NCI-H510A (cell line): ENCODE measurements at places on chromosomes 12 and 14.

DNA sequence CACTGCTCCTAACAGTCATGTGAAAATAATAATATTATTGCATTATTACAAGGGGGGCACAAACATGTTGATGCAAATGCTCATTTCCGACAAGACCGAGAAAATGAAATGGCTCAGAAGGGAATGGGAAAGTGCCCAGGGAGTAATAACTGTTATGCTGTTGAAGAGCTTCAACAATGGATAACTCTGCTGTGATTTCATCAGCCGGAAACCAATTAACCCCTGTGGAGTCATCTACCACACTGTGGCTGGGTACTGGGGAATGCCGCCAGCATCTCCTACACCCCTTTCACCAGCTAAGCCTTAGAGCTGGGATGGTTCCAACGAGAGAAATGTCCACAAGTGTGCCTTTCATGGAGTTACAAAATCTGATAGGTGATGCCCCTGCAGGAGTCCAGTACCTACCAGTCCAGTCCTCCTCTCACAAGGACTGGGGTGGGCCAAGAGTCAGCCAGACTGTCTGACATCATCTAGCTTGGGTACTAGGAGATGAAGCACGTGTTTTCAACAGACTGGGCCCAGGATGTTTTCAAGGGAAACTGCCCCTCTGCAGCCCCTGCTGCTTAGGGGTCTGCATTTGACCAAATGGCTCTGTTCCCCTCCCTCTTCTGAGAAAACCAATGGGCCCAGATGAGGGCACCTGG, 509.3 kb upstream of the CCDC196 start:
- DNase-seq = no peak

GRCh38 chr12:66624806-66625205, 54.1 kb downstream of the GRIP1 start:
- DNase-seq = no peak

- no peak for DNase-seq
Observed at GRCh38 chr14:37615582-37616289, 20.3 kb downstream of the TTC6 start.

DNA sequence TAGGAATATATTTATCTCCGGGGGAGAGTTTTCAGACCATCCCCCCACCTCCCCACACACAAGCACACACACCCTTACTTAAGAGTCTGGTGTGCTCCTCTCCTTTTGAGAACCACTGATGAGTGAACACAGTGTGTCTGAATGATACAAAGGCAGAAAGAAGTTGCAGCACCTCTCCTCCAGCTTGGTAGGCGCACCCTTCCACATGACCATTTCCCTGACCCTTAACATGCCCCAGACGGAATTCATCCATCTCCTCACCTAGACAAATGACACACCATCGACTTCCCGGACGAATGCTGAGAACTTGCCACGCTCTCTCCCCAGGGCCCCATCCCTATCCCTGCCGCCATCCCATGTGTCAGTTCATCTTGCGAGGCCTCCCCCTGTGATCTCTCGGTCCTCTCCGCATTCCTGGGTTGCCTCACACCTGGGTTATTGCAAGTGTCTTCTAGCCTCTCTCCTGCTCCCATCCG, 3.9 kb downstream of the TNFRSF1A start:
- DNase-seq = no peak

- no peak for DNase-seq
Observed at GRCh38 chr14:92625213-92625612, 111.6 kb downstream of the RIN3 start.

- no peak for DNase-seq
Observed at GRCh38 chr12:29578731-29579130, 81.2 kb upstream of the OVCH1 start.

DNA sequence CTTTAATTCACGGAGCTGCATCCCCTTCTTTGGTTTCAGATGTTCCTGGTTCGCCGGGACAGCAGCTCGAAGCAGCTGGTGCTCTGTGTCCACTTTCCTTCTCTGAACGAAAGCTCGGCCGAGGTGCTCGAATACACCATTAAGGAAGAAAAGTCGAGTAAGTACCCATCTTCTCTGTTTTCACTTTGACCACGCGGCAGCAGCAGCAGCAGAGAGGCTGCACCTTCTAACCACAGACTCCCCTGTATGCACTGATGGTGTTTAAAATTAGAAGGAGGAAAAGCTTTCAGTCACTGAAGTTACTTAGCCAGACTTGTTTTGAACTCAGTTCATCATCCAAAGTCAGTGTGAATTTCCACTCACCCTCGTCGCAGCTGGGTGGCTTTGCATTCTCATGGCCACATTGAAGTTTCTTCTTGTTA, 63.8 kb downstream of the RIN3 start:
- no peak for DNase-seq

GRCh38 chr14:59836116-59836515, 34.5 kb downstream of the RTN1 start:
- DNase-seq = no peak

- no peak for DNase-seq
Observed at GRCh38 chr14:52119030-52119429, 50.2 kb upstream of the NID2 start.

DNA sequence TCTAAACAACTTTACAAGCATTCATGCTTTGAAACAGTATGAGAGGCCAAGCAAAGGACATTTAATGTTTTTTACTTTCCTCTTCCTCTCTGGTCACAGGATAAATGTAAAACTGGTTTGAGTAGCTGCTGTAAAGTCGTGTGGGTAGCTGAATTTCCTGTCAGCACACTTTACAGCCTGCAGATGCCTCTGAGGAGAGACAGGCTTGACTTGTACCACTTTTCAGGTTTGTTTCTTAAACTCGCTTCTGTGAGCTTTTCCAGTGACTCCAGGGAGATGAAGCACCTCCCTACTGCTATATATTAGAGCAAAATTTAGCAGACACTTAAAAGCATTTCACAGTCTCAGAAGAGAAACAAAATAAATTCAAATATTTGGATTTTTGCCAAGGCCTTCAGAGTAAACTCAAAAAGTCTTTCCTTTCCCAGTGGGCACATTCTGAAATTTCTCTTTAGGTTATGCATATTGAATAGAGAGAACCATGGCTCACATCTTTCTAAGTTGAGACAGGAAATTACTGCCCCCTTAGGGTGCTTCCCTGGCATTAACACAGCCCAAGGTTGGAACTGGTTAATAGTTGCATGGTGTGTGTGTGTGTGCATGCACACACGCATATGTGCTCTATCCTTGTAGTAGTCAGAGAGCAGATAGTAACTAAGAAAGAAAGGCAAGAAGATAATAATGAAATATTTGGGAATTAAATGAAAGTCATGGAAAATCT, 557.3 kb upstream of the MIS18BP1 start:
- DNase-seq = no peak
